ENCODE measurements at places on chromosomes 7 and 10.
A peak's percentile ranks its signal among the peaks of the same experiment; 100 is the strongest.

- DNase-seq = no peak
Measured at GRCh38 chr10:71351628-71352319, 32.7 kb downstream of the SLC29A3 start.

DNA sequence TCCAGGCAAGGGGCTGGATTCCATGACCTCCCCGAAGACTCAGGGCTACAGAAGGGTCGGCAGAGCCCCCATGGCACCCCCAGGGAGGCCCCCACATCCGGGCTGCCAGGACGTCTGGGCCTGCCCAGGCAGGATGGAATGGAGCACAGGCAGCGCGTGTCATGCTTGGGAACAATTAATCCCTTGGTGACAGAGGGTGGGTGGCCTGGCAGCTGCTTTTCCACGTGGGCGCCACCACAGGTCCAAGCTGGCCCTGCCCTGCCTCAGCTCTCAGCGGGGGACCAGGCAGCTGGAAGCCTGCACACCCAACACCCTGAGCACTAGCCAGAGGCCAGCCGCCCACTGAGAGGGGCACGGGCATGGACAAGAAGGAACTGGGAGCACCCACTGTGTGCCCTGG, 11.4 kb downstream of the ELN start:
- no peak for DNase-seq

DNA sequence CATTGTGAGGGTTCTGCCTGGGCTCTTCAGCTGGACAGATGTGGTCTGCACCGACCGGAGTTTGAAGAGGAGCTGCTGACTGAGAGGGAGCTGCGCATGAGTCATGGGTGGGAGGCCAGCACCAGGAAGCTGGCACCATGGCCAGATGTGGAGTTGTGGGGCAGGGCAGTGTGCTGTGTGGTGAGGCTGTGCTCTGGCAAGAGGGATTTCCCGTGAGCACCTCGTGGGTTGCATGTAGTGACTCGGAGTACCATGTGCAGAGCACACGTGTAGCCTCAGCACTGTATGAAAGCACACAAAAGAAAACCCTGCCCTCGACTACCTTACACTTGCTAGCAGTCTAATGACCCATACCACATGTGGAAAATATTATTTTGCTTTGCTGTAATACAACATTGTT, 103.4 kb downstream of the WNT2 start:
- no peak for DNase-seq

GRCh38 chr10:73887294-73888039, 13.1 kb upstream of the CAMK2G start:
- DNase-seq = no peak

GRCh38 chr10:114363745-114364454, 40.4 kb downstream of the AFAP1L2 start:
- DNase-seq = no peak

GRCh38 chr7:151818674-151819519, 58.0 kb downstream of the PRKAG2 start:
- DNase-seq = no peak

GRCh38 chr7:20140291-20141001, 76.7 kb downstream of the MACC1 start:
- DNase-seq = no peak

- no peak for DNase-seq
Measured at GRCh38 chr7:77293046-77293445, 93.4 kb upstream of the FGL2 start.

DNA sequence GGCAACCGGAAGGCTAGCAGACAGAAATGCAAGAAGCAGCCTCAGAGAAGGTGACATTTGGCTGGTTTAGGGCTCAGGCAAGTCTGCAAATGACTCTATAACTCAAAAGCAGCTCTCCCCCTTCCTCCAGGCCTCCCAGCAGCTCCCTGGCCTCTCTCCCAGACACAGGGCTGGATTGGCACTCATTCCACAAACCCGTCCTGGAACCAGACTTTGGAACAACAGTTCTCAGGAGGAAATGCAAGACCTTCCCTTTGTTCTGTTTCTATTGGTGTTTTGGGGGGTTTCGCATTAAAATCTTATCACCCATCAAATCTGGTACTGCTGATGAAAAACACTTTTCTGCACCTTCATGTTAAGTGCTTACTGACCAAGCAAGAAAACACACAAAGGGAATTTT, 40.3 kb upstream of the EFCAB10 start:
- no peak for DNase-seq

GRCh38 chr10:86204421-86205305, 161.9 kb downstream of the GRID1 start:
- DNase-seq = no peak

DNA sequence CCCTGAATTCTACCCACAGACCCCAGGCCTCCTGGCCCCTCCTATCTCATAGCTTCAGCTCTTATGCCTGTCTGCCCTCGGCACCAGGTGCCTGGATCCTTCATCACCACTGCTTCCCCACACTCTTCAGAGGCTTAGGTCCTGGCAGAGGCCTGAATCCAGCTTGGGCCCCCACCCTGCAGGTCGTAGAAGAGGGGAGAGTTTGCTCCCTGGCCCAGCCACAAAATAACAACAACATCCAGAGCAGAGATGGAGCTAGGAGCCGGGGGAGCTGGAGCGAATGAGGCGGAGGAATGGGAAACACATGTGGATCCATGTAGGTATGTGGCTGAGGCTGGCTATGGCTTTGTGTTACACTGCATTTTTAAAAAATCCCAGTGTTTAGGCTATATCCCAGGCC, 7.8 kb upstream of the OPN4 start:
- no peak for DNase-seq

DNA sequence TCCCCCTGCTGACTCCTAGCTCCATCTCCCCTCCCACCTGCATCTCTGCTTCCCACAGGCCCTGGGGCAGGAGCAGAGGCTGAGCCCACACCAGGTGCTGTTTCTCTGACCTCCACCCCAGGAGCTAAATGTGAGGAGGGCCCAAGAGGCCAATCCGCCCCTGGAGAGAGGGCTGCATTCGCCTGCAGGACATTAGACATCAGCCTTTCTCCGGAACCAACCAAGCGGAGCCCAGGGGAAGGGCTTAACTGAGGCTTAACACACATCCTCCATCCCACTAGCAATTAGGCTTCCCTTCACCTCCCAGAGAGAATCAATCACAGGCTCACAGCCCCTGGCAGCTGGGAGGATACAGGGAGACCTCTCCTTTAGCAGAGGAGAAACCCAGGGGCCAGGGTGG, 50.5 kb downstream of the SH3PXD2A start:
- no peak for DNase-seq

DNA sequence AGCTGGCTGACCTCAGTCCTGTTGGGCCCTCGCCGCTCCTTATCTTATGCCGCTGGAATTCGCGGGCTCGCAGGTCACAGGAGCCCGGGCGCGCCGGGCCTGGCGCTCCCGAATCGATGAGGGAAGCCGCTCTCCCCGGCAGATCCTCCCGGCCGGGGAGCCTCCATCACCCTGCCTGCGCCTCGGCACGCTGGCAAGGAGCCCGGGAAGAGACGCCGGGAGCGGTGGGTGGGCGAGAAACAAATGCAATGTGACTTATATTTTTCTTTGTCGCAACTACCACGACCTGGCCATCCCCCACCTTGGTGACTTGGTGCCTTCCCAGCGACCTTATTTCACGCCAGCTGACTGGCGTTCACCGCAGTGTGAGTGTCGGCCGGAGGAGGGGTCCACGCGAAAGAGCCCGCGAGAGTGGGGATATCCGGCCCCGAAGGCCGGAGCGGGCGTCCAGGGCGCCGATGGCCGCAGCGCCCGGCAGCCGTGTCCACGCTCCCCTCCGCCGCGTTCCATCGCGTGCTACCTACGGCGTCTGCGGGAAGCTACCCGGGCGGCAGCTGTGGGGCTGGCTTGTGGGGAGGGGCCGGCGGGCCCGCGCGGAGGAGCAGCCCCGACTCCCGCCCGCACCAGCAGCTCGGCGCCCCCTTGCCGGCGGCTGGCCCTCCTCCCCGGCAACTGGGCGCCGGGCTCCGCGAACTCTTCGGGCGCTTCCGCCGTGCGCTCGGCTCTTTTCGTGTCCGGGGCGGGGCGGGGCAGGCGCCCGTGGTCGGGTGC, 494 bp upstream of the BMPR1A start:
- peak; percentile 90 for DNase-seq

DNA sequence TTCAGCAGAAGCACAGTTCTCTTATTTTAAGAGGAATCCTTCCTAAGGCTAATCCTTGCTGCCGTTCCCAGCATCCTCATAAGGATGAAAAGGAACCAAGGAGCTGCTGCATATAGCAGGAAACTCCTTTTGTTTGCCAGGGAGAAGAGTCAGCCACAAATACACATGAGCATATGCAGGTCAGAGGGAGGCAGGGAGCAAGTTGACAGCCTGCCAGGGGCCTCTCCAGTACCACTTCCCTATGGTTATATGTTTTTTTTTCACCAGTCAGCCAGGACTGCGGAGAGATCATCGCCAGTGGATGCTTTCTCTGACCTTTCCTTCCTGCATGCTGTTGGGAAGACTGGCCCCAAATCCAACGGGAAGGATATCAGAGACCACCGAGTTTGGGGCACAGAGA, 39.8 kb downstream of the SLC35B4 start:
- DNase-seq = no peak

- DNase-seq = no peak
Measured at GRCh38 chr7:121202834-121203233, 126.0 kb upstream of the WNT16 start.
